HepG2 (cell line): ENCODE measurements at places on chromosomes 7 and 10. TPM values are rescaled to one million over a fixed set of nuclear protein-coding genes. Genes with fewer than 3 reads are reported as not detected.

DNA sequence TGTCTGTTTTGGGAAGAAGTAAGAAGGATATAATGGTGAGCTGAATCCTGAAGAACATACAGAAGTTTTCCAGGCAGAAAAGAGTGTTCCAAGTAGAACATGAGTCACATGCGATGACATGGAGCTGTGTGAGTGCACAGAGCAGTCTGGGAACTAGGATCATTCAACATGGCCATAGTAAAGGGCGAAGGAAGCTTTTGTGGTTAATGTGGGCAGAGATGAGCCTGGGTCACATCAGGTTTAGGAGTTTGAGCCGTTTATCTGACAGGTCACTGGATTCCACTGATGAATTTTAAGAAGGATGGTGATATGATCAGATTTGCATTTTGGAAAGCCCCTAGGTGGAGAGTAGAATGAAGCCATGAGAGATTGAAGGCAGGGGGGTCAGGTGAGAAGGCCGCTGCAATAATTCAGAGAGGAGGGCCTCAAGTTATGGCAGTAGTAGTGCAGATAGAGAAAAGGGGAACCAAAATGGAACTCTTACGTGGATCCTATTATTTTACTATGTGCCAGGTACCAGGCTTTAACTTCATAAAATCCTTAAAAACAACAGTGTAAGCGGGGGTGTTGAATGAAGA, 171.3 kb downstream of the RNLS start:
- H3K36me3 ChIP-seq: no peaks in the 10 kb centered on the region
- no peaks in the 10 kb centered on the region for H3K27me3 ChIP-seq
- H3K4me3 ChIP-seq: no peak overlapping the region
- H3K4me1 ChIP-seq: no peaks in the 10 kb centered on the region

DNA sequence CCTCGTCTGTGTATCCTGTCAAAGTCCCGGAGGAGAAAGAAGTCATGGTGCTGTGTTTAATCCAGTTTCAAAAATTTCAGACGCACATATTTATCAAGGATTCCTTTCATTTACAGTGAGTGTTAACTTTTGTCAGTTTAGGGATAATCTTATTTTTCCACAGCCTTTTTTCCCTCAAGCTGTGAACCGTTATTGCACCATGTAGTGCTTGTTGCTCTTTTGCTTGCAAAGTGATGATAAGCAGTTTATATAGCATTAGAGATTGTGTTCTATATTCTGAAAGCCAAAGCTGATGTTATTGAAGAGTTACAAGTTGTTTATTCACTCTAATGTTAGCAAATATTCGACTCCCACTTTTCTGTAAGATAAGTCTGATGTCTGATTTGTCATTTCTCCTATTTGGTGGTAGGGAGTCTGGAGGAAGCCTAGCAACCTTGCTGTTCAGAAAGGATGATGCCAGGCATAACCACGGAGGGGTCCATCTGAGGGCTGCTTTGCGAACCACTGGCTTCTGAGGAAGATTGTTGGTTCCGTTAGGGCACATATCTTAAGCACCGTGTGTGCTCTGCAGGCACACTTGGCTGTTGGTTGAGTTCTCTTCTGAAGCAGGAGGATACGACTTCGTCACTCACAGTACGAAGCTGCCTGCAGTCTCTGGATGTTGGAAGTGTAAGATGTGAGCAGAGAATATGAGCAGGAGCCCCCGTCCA, 11.7 kb downstream of the CCNY start:
- H3K4me3 ChIP-seq: peak overlapping the region; percentile 39; the same call in 1 of the 2 replicates
- H3K36me3 ChIP-seq: no peaks in the 10 kb centered on the region; the same call in 2 of the 3 replicates
- no peak for DNase-seq
- peaks cover 88% of the 10 kb centered on the region for H3K4me1 ChIP-seq
- H3K27me3 ChIP-seq: no peaks in the 10 kb centered on the region

- H3K27ac ChIP-seq: no peak overlapping the region
- no peak overlapping the region for H3K4me3 ChIP-seq
- H3K27me3 ChIP-seq: no peaks in the 10 kb centered on the region
- no peaks in the 10 kb centered on the region for H3K36me3 ChIP-seq
These were observed 80.3 kb downstream of the LRRC17 start for GRCh38 chr7:102992938-102993717.

- no peak overlapping the region for H3K4me3 ChIP-seq
- DNase-seq: no peak
- no peaks in the 10 kb centered on the region for H3K4me1 ChIP-seq
- no peak overlapping the region for H3K27ac ChIP-seq
- no peaks in the 10 kb centered on the region for H3K27me3 ChIP-seq
These were observed 279.4 kb upstream of the CACNA2D1 start for GRCh38 chr7:82722946-82723345.

GRCh38 chr7:159030490-159031134, 114.1 kb downstream of the VIPR2 start:
- H3K27ac ChIP-seq: no peak overlapping the region
- H3K4me1 ChIP-seq: no peaks in the 10 kb centered on the region; the same call in 1 of the 2 replicates
- H3K36me3 ChIP-seq: no peaks in the 10 kb centered on the region

GRCh38 chr10:131915990-131916766, 15.4 kb downstream of the PPP2R2D start:
- H3K4me3 ChIP-seq: no peak overlapping the region
- peaks cover 21% of the 10 kb centered on the region; the same call in 1 of the 2 replicates for H3K4me1 ChIP-seq
- DNase-seq: no peak
- H3K27me3 ChIP-seq: no peaks in the 10 kb centered on the region
- H3K36me3 ChIP-seq: peaks cover 4% of the 10 kb centered on the region; the same call in 1 of the 3 replicates
- H3K27ac ChIP-seq: no peak overlapping the region

GRCh38 chr10:16425449-16425848, 11.4 kb upstream of the PTER start:
- no peaks in the 10 kb centered on the region for H3K36me3 ChIP-seq
- DNase-seq: no peak

GRCh38 chr10:83987216-83987615, 152.1 kb upstream of the GHITM start:
- no peak overlapping the region for H3K4me3 ChIP-seq
- H3K36me3 ChIP-seq: no peaks in the 10 kb centered on the region
- no peak overlapping the region for H3K27ac ChIP-seq
- H3K4me1 ChIP-seq: peaks cover 12% of the 10 kb centered on the region

GRCh38 chr7:5636914-5637313, 144.5 kb downstream of the RNF216 start:
- H3K4me1 ChIP-seq: peaks cover 29% of the 10 kb centered on the region
- no peaks in the 10 kb centered on the region for H3K27me3 ChIP-seq
- H3K36me3 ChIP-seq: peaks cover 28% of the 10 kb centered on the region
- H3K27ac ChIP-seq: peak overlapping the region; percentile 2

GRCh38 chr7:47228386-47229014, 353.4 kb downstream of the TNS3 start:
- no peaks in the 10 kb centered on the region for H3K4me1 ChIP-seq
- no peak overlapping the region for H3K4me3 ChIP-seq
- 0 out of 3 replicates have a peak, but pooled peaks cover 9% of the 10 kb centered on the region for H3K27me3 ChIP-seq
- DNase-seq: no peak
- no peak overlapping the region for H3K27ac ChIP-seq

DNA sequence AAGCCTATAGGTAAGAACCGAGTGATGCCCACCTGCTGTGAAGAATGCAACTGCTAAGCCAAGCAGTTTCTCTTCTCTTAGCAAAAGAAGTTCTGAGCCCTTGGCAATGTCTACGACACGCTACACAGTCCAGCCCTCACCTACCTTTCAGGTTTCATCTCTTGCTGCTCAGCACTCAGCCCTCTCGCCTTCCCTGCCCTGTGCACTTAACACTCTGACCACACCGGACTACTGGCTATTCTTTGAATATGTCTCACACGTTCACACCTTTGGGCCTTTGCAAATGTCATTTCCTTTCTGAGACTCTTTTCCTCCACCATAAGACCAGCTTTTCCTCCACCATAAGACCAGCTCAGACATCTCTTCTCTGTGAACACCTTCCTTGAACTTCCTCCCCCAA, 67.0 kb upstream of the ITGB1 start:
- no peaks in the 10 kb centered on the region for H3K36me3 ChIP-seq
- no peak for DNase-seq
- no peak overlapping the region for H3K4me3 ChIP-seq
- H3K27me3 ChIP-seq: no peaks in the 10 kb centered on the region

- H3K27me3 ChIP-seq: no peaks in the 10 kb centered on the region; the same call in 1 of the 2 replicates
- H3K27ac ChIP-seq: no peak overlapping the region
- DNase-seq: no peak
- H3K4me1 ChIP-seq: no peaks in the 10 kb centered on the region
- H3K36me3 ChIP-seq: no peaks in the 10 kb centered on the region
These were observed 100.5 kb upstream of the NRP1 start for GRCh38 chr10:33434933-33435332.

GRCh38 chr7:21371360-21371759, 56.5 kb upstream of the SP4 start:
- no peak for DNase-seq
- no peak overlapping the region for H3K4me3 ChIP-seq
- H3K36me3 ChIP-seq: no peaks in the 10 kb centered on the region
- H3K27me3 ChIP-seq: no peaks in the 10 kb centered on the region

DNA sequence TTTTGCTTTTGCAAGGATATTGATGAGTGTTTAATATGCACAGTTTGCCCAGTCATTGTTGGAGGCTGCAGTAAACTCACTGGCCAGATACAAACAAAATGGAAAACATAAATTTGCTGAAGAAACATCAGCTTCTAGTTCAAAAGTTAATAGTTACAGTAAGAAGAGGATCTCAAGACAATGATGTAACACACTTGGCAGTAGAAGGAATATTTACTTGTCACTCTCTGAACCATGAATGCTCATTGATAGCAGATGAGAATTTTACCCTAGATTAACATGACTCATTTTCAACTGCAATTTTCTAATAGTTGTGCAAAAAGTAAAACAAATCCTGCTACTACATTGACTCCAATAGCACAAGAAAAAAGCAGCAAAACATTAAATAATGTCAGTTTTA, 47.7 kb downstream of the VWC2 start:
- DNase-seq: no peak
- H3K27me3 ChIP-seq: no peaks in the 10 kb centered on the region
- no peak overlapping the region for H3K4me3 ChIP-seq
- H3K4me1 ChIP-seq: no peaks in the 10 kb centered on the region
- H3K27ac ChIP-seq: no peak overlapping the region
- H3K36me3 ChIP-seq: no peaks in the 10 kb centered on the region

DNA sequence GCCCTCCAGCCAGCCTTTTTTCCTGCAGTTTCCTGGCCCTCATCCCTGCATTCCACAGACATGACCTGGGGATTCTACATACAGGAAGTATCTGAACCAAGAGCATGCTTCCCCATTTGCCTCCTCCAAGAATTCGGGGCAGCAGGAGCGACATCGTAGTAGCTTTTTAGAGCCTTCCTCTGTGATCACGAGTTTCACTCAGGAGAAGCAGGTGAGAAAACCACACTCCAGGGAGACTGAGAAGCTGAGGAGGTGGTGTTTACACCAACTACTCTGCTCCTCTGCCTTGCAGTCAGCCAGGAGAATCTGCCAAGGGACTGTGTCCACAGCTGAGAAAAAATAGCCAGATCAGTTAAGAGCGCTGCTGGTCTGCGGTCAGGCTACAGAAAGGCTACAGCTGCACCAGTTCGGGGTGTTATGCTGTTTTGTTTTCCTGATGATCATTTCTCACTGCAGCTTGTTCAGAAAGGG, 54.1 kb downstream of the HSPA12A start:
- no peak overlapping the region for H3K4me3 ChIP-seq
- no peaks in the 10 kb centered on the region for H3K27me3 ChIP-seq
- no peak for DNase-seq
- H3K27ac ChIP-seq: no peak overlapping the region
- H3K4me1 ChIP-seq: peaks cover 2% of the 10 kb centered on the region; the same call in 1 of the 2 replicates

GRCh38 chr7:134552105-134552504, 3.2 kb downstream of the AKR1B15 start:
- H3K27ac ChIP-seq: no peak overlapping the region
- H3K4me3 ChIP-seq: no peak overlapping the region
- peaks cover 4% of the 10 kb centered on the region; the same call in 1 of the 2 replicates for H3K27me3 ChIP-seq
- H3K4me1 ChIP-seq: peaks cover 22% of the 10 kb centered on the region

DNA sequence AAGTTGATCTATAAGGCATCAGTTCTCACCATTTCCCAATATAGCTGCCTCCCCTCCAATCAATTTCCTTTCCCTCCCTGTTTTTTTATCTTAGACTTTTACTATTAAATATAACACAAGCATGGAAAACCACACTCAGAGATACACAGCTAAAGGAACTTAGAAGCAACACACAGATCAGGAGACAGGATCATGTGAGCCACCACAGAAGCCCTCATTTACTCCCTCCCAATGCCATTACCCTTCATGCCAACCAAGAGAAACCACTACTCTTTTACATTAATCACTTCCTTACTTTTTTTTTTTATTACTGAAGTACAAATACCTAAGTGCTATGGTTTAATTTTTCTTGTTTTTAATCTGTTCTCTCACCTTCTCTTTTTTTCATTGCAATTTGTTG, 33.0 kb downstream of the COG5 start:
- DNase-seq: no peak
- H3K27ac ChIP-seq: no peak overlapping the region
- H3K27me3 ChIP-seq: no peaks in the 10 kb centered on the region
- H3K4me3 ChIP-seq: no peak overlapping the region

DNA sequence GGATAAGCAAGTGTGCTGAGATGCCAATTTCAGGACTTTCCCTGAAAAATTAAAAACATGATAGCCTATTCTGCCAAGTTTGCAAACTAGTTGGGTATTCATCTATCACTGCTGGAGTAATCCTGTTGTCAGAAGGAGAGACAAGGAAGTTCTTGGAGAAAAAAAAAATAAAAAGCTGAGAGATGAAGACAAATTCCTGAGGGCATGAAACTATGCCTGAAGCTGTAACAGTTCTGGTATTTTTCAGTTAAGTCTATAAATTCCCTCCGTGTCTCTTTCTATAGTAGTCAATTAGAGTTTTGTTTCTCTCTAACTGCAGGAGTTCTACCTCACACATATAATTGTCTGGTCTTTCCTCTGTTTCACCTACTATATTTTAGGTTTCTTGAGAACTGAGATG, 95.7 kb downstream of the DGKB start:
- H3K27ac ChIP-seq: no peak overlapping the region
- no peaks in the 10 kb centered on the region for H3K36me3 ChIP-seq
- H3K4me1 ChIP-seq: no peaks in the 10 kb centered on the region
- DNase-seq: no peak
- no peak overlapping the region for H3K4me3 ChIP-seq
- no peaks in the 10 kb centered on the region for H3K27me3 ChIP-seq

- peaks cover 84% of the 10 kb centered on the region for H3K4me1 ChIP-seq
- H3K27me3 ChIP-seq: no peaks in the 10 kb centered on the region
- H3K36me3 ChIP-seq: no peaks in the 10 kb centered on the region
- H3K4me3 ChIP-seq: 0 out of 2 replicates have a peak overlapping the region, but pooled peaks have one; percentile 13
- peak; percentile 78 for DNase-seq
These were observed 8.9 kb downstream of the PROSER2 start for GRCh38 chr10:11832042-11832441.

GRCh38 chr10:4051641-4052151, 266.7 kb upstream of the KLF6 start:
- no peak overlapping the region for H3K27ac ChIP-seq
- H3K4me1 ChIP-seq: no peaks in the 10 kb centered on the region
- H3K36me3 ChIP-seq: no peaks in the 10 kb centered on the region
- peaks cover 20% of the 10 kb centered on the region; the same call in 2 of the 3 replicates for H3K27me3 ChIP-seq

GRCh38 chr7:43511029-43511428, 71.9 kb upstream of the STK17A start:
- no peak overlapping the region for H3K4me3 ChIP-seq
- H3K27ac ChIP-seq: no peak overlapping the region
- peaks cover 38% of the 10 kb centered on the region for H3K4me1 ChIP-seq
- H3K36me3 ChIP-seq: no peaks in the 10 kb centered on the region

- DNase-seq: no peak
- no peaks in the 10 kb centered on the region for H3K36me3 ChIP-seq
- H3K4me3 ChIP-seq: no peak overlapping the region
- no peak overlapping the region for H3K27ac ChIP-seq
- no peaks in the 10 kb centered on the region for H3K27me3 ChIP-seq
These were observed 330.6 kb downstream of the GRID1 start for GRCh38 chr10:86035791-86036543.

Gene CACNA2D1
- total RNA-seq: not detected in 2 replicates

Gene CUZD1
- total RNA-seq: 0.29 and 0.34 TPM in 2 replicates

Gene SPDYE8
- not detected in 2 replicates for total RNA-seq

Gene PSMA2
- 266 and 383 TPM in 2 replicates for total RNA-seq

Gene PON1
- total RNA-seq: 0.27 TPM in 1 of 2 replicates, not detected in the other

Gene HOXA13
- 0.04 TPM in 2 replicates for total RNA-seq

Gene CFAP43
- total RNA-seq: 0.24 and 0.46 TPM in 2 replicates

Gene ATOH7
- 0.07 TPM in 1 of 2 replicates, not detected in the other for total RNA-seq

Gene COL13A1
- not detected in 2 replicates for total RNA-seq

Gene GBX1
- total RNA-seq: not detected in 2 replicates
